Hematopoietic multipotent progenitor cell treated with erythropoietin and hydrocortisone succinate and interleukin-3 and kit ligand, for 6 days (in vitro differentiated cells): ENCODE measurements at places on chromosomes 12 and 14.
A peak's percentile ranks its signal among the peaks of the same experiment; 100 is the strongest.

- DNase-seq: peak; percentile 69
Measured at GRCh38 chr12:122081083-122081696, 2.6 kb downstream of the MLXIP start.

DNA sequence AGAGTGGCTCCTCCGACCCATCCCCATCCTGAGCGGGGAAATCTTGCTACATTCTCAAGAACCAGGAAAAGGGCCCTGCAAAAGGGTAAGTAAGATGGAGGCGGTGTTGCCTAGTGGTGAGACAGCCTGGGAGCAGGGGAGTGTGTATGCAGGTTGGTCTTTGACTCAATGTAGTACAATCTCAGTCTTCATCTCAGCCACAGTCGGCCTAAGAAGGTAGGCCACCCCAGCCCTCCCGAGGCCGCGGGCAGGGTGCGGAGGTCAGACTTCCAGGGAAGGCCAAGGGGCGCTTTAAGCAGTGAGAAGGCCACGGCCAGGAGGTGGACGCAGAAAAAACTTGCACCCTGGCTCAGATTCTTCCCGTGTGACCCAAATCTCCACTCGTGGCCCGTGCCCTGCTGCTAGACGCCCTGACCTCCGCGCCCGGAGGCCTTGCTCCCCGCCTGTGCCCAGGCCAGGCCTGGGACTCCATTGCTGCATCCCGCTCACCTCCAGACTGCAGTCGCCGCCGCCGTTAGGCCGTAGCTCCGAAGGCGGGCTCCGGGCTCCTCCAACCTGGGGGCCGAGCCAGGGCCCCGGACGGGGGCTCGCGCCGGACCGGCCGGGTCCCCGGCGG is 435 bp downstream of the FOXM1 start:
- DNase-seq: peak; percentile 63

DNA sequence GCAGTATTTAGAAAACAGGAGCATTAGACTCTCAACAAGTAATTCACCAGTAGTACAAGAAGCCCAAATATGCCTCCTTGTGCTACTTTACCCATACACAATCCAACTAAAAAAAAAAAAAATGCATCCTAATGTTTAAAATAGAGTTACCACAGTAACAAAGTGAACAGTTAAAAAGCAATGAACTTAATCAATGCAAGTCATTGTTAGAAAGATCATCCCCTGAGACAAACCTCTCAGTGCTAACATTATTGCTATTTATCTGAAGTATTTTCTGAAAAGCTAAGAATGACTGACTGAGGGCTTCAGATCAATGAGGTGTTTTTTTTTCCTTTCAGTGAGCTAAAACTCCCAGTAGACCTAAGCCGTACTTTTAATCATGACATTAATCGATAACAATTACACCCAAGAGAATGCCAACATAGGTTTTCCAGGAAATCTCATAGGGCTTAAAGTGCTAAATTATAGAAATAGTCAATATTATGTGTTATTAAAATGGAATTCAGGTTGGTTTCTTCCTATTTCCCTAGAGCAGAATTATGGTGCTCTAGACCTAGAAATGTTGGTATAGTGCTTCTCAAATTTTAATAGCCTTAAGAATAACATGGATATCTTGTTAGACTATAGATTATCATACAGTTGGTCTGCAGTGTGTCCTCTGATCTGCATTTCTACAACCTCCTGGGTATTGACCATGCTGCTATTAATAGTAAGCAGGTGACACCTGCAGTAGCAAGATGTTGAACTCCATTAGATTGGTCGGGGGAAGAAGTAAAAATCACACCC is 123.0 kb downstream of the PRKD1 start:
- no peak for DNase-seq

- DNase-seq: no peak
Measured at GRCh38 chr12:54292931-54293241, 7.9 kb downstream of the NFE2 start.

DNA sequence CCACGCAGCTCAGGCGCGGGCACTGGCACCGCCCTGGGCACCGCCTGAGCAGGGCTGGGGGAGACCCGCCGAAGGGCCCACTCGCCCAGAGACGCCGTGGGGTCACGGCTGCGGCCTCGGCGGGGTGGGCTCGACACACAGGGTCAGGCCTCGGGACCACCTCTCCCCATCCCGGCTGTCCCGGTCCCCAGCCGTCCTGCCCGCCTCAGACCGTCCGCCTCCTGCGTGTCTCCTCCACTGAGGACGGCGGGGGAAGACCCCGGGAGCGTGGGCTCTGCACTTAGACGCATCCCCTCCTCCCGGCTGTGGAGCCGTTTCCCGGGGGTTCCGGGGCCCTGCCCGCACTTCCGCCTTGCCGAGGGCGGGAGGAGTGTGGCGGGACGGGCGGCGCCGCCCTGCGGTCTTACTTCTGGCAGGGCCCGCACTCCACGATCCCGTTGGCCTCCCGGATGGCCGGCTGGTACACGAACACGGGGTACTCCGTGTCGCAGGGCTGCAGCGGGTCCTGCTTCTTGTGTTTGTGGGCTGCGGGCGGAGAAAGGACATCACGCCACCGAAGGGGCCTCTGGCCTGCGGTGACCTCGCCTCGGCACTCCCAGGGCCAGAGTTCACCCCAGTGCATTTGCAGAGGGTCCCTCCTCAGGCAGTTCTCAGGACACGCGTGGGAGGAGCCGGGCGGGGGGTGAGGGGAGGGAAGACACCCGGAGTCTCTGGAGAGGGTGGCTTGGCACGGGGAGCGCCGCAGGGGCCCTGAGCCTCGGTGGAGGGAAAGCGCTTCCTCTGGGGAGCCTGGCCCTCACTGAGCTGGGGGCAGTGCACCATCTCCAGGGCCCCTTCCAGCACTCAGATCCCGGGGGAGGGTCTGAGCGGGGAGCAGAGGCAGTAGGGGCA is 23.1 kb upstream of the LRTM2 start:
- peak; percentile 78 for DNase-seq

DNA sequence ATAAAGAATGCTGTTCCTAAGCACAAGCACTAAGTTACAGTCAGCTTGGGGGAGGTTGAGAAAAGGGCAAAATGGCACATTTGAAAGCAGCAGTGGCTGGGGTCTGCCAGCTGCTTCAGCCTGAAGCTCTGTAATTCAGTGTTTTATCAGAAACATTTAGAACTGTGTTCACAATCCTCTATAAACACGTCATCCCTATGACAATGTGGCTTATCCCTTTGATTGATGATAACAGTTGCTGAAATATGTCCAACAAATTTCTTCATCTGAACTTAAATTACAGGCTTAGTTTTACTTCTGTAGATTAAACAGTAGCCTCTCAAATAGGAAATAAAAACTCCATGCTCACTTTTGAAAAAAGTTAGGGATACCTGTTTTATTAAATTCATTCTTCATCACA is 108.8 kb downstream of the VEZT start:
- DNase-seq: no peak

DNA sequence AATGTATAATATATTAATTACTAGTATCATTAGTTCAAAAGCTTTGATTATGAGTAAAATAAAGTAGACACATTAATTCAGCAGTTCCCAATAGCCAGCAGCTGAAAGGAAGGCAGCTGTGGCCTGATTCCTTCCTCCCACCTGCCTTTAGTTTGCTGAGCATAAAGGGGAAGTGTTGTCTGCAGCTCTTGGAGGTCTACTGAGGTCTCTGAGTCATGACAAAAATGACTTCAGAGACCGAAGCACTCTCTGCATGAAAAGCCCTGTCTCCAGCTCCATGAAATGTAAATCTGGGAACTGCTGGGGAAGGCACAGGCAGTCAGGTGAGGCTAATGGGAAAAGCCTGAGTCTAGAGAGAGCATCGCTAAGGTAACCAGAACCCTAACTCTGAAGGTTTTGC is 165.4 kb downstream of the NRXN3 start:
- no peak for DNase-seq

DNA sequence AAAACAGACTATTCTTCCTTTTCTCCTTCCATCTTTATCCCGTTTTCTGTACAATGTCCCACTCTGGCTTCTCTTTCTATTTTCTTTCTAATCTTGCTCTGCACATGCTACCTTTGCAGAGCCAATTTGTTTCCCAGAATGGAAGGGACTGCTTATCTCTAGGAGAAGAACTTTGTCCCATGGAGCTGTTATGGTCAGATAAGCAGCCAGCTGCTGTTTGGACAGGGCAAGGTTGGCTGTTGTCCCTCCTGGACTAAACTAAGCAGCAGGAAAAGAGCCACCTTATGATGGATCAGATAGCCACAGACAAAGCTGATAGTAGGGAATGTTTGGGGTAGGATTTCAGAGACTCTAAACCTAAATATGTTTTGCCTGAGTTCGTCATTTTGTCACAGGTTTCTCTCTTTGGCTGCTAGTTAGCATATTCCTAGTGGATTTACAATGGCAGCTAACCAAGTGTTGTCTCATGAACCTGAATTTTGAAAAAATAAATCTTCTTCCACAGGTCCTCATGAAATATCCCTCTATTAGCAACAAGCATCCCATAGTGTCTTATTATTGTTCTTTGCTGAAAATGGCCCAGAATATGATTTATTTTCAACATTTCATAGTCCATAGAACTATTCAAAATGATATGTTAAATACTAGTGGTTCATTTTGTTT is 262.8 kb downstream of the SLC16A7 start:
- peak; percentile 29 for DNase-seq

GRCh38 chr12:119225454-119225853 is 46.7 kb downstream of the HSPB8 start:
- no peak for DNase-seq

- no peak for DNase-seq
Measured at GRCh38 chr14:104717646-104718045, 6.4 kb upstream of the ADSS1 start.

DNA sequence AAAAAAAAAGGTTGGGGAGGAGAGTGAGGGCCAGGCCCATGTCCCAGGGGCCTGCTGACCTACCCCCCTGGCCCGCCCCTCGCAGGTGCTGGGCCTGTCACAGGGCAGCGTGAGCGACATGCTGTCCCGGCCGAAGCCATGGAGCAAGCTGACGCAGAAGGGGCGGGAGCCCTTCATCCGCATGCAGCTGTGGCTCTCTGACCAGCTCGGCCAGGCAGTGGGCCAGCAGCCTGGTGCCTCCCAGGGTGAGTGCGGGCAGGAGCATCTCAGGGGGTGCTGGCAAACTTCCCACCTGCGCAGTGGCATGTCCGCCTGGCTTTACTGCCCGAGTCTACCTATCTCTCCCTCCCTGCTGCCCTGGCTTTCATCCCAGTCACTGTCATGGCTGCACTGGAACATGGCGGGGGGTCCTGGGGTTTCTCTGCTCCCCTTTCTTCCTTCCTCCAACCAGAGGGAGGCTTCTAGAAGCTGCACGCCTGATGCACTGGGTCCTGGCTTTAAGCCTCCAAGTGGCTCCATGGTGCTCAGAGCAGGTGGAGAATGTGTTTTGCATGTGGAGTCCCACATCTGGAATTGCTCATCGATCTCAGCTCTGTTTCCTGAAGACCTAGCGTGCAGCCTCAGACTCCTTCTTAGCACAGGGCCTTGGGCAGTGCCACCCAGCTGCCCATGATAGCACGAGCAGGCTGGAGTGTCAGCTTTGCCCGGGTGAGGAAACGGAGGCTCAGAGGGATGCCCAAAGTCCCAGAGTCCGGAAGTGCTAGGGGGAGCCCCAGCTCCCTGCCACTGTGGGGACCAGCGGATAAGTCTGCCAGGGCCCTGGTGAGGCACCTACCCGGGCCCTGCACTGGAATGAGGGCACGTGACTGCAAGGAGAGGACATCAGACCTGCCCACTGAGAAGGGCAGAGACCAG is 46.3 kb downstream of the PHETA1 start:
- no peak for DNase-seq

GRCh38 chr14:83163016-83163415 is 1629.4 kb upstream of the SEL1L start:
- no peak for DNase-seq

- no peak for DNase-seq
Measured at GRCh38 chr14:88181072-88181471, 142.0 kb downstream of the KCNK10 start.
